ENCODE measurements at places on chromosomes 6 and 20. TPM values are rescaled to one million over a fixed set of nuclear protein-coding genes. Genes with fewer than 3 reads are reported as not detected.
A peak's percentile ranks its signal among the peaks of the same experiment; 100 is the strongest.

- no peak for DNase-seq
Observed at GRCh38 chr20:49810491-49811190, 2.0 kb upstream of the SLC9A8 start.

- no peak for DNase-seq
Observed at GRCh38 chr6:38935051-38935450, 113.5 kb upstream of the GLP1R start.

GRCh38 chr6:143828572-143828971 is 14.6 kb upstream of the LTV1 start:
- no peak for DNase-seq

DNA sequence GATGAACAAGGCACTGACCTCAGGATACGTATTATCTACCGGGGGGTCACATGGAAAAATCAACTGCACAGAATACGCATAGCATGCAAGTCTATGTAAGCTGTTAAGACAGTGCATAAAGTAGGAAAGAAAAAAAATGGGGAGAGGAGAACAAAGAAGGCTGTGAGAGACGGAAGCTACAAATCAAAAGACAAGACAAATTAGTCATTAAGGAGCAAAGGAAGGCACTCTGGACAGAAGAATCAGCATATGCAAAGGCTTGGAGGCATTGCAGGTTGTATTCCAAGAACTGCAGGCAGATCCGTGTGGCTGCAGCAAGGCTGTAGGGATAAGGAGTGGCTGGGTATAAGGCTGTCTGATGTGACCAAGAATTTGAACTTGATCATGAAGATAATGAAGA is 89.0 kb downstream of the NRSN1 start:
- DNase-seq = no peak

- no peak for DNase-seq
Observed at GRCh38 chr6:156423829-156424228, 353.3 kb upstream of the ARID1B start.

DNA sequence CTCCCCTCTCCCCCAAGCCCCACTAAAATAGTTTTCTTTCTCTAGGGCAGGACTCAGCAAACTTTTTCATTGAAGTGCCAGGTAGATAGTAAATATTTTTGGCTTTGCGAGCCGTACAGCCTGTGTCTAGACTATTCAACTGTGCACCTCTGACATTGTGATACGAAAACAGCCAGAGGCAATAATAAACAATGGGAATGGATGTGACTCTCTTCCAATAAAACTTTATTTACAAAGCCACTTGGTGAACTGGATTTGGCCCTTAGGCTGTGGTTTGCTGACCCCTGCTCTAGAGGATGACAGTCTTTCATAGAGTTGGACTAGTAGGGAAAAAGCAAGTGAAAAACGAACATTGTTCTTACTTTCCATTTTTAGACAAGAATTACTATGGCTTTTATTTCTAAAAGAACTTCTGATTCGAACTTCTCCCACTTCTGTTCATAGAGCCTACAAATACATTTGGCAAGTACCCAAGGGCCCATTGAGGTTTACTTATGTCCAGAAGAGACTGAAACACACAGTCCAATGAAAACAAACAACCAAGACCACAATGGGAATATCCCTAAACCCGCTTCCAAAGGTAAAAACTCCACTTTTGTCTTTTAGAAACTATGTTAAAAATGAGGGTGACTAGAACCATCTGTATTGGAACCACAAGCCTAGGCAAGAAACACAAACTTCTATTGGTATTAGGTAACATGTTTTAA is 46.4 kb upstream of the CDKAL1 start:
- DNase-seq = no peak

- peak; percentile 47 for DNase-seq
Observed at GRCh38 chr6:112502351-112503090, 155.4 kb downstream of the RFPL4B start.

- no peak for DNase-seq
Observed at GRCh38 chr20:19658137-19658536, 99.9 kb upstream of the RIN2 start.

DNA sequence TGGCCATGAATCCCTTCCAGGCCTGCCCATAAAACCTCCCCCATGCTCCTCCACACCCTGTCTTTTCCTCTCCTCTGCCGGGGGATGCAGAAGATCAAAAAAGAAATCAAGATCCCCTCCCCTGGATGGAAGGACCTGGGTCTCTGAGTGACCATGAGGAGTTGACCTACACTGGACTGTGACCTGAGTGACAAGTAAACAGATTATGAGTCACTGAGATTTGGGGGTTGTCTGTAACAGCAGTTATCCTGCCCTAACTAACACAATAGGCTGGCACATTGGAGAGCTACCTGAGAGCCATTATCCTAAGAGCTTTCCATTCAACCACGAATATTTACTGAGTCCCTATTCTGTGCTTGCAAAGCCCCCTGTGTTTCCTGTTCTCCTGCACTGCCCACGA is 28.4 kb upstream of the SIRPA start:
- no peak for DNase-seq

DNA sequence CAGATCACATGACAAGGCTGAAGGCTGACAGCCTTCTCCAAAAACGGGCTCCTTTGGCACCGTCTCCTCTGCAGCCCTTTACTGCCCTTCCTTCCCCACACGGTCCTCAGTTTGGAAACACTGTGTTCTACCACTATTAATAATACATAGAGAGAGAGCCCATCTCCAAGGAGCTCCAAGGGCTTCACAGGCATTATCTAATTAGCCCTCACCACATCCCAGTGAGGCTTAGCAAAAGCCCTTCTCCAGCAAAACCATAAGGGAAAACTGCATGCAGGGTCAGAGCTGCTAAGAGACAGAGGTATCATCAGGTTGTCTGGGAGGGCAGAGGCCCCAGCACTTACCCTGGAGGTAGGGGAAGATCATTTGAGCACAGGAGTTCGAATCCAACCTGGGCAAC is 169.3 kb upstream of the JARID2 start:
- DNase-seq = no peak

DNA sequence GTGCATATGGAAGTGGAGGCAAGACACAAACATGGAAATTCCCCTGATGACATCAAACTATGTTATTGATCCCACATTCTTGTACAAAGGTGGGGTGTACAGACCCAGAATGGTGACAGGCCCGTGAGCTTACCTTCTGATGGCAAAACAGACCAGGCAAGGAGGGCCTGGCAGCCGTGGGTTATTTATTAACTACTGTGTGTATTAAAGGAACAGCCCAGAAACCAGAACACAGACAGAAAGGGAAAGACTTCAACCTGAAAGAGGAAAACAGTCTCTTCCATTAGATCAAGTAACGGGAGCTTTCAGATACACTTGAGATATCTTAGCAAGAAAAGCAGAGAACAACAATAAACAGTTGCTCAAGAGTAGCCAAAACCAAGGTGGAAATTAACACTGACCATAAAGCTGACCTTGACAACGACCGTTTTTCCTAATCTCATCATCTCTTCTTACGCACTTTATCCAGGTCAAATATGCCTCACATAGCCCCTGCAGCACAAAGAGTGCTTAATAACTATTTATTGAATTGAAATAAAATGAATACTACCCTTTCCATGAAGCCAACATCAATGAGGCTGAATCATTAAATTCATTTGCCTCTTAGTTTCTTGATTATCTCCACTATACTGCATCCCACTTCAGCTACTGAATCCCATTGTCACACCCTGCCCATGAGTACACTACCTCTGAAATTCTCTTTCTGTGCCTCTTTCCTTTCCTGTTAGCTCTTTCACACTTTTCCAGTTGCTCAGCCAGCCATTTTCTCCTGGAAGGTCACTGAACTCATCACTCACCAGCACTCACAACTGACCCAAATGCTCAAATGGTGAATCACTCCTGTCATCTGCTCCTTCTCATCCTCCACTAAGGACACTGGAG is 67.4 kb downstream of the MOXD1 start:
- peak; percentile 34 for DNase-seq

DNA sequence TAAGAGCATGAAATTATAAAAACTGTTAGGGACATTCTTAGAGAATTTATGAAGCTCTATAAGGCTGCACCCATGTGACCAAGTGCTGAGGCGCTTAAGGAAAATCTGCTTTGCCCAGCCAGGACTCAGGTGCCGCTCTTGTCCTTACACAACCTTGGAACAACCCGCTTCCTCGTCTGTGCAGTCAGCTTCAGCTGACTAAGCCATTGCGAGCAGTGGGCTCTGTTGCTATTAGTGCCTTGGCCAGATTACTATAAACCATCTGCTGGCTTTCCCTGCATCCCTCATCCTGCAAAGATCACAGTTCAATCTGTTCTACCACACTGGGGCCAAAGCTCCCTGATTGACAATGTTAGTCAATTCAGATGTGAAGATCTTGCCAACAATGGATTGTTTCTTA is 89.1 kb upstream of the E2F3 start:
- DNase-seq = no peak

DNA sequence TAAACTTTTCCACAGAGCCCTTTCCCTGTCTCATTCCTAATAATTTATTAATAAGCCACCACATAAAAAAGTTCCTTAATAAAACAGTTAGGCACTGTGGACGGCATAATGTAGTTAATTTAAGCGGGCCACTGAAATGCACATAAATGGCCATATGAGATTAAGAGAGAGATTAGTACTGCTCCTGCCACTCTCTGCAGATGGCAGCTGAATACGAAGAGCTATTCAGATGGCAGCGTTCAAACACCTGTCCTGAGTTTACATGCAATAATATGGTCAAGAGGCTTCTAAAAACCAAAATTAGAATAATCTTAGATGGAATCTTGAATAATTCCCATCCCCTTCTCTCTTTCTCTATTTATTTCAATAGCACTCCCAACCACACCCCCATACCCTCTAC is 461.8 kb downstream of the PKHD1 start:
- DNase-seq = no peak

DNA sequence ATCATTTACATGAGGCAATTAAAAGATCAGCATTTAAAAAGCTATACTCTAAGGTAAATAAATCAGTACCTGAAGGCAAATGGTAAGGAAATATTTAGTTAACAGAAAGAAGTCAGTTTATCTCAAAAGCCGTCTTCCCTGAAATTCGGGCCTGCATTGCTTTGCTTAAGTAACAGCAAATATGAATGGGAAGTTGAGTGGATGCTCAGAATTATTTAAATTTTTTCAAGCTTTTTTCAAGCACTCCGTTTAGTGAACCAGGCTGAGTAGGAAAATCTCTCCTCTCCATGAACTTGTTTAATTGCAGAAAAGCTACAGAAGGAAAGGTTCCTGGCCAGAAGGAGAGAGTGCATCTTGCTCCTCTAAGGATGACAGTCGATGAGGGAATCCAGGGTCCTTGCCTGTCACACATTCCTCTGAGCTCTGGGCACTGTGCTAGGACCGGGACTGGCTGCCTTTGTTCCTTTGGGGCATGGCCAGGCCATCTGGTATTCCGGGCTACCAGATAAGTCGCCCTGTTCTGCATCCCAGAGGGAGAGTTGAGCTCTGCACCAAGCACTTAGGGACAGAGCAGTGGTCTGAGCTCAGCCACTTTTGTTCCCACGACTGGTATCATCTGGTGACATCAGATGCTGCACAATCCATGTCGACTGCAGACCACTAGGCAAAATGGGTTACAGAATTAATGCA is 77.6 kb downstream of the RIN2 start:
- DNase-seq = peak; percentile 51

DEFB115 gene
- not detected for total RNA-seq

NINL gene
- total RNA-seq = 31.2 TPM

PBOV1 gene
- total RNA-seq = not detected

XKR7 gene
- 3.9 TPM for total RNA-seq

MRS2 gene
- 125 TPM for total RNA-seq

CST4 gene
- not detected for total RNA-seq

MRAP2 gene
- total RNA-seq = 10.2 TPM

SLC22A23 gene
- total RNA-seq = 38.3 TPM

EPB41L2 gene
- 65.9 TPM for total RNA-seq

Data from GM23338 (cell line).